Activated CD4-positive, alpha-beta T cell treated with anti-CD3 and anti-CD28 coated beads, Interleukin-2, amount 10 ng/mL, durations not matched to agents 7 days and 5 days (primary cell): ENCODE measurements at places on chromosomes 2 and 18.

GRCh38 chr2:227153307-227153706 is 10.7 kb downstream of the COL4A4 start:
- DNase-seq = no peak

DNA sequence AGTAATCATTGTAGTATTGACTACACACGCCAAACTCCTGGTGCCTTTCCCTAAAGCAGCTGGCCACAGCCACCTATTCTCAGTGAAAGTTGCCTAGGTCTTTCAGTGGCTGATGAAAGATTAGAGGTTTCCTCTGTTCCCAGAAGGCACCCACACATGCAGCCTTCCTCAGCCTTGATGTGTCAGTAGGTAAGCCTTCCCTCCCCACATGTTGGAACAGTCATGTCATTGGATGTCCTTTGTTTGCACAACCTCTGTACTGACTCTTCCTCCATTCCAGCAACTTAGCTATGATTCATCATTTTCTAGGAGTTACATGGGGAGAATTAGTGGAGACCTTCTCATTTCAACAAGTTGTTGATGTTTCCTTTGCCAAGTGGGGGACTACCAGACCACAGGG is 630.8 kb upstream of the SLC39A10 start:
- no peak for DNase-seq

GRCh38 chr2:10518470-10519393 is 70.6 kb upstream of the ODC1 start:
- no peak for DNase-seq

GRCh38 chr2:229780856-229781773 is 66.8 kb upstream of the DNER start:
- DNase-seq = no peak

DNA sequence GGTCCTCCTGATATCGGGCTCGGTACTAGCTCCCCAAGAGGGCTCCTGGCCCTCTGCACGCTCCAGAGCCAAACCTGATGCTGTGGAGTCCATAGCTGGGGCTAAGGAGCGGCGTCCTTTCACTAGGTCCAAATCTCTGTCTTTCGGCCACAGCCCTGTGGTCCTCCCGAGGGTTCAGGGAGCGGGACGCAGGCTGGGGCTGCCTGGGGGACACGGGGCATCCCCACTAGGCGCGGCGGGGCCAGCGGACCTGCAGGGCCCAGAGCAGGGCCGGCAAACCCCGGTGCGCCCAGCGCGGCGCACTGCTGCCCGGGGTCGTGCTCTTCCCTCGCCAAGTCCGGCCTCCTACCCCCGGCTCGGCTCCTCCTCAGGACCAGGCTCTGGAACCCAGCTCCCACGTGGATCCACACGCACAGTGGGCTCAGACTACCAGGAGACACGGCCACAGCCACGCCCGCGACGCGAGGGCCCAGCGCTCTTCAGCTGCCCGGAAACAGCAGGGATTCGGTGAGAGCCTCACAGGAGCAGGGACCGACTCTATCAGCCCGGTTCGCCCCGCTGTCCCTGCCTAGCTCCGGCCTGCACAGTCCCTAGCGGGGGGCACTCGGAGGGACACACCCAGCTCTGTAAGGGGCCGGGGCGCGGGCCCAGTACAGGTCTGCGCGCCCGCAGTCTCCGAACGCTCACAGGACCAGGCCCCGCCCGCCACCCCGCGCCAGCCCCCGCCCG is 593 bp downstream of the ZNF514 start:
- no peak for DNase-seq

- DNase-seq = no peak
These were observed 11.5 kb downstream of the LRRTM1 start for GRCh38 chr2:80293039-80293438.
